Upper lobe of left lung (tissue), 6 donors: ENCODE measurements at places on chromosomes 1 and 21. TPM values are rescaled to one million over a fixed set of nuclear protein-coding genes. Genes with fewer than 3 reads are reported as not detected.

The SRRM1 gene
- total RNA-seq: 94.2 TPM

DNA sequence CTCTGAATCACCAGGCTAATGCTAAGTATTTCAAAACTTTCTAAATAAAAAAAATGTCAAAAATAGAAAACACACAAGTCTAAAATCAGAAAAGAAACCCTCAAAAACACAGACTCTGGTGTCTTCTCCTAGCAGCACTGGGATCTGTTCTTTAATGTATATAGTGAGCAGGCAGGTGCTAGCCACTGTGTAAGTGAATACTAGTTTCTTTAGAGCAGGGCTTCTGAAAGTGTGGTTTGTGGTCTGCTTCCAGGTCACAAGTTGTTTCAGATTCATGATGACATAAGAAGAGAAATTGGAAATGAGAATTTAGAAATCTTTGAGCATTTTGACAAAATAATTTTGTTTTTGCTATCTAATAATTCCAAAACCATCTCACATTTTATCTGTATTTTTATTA, 763.1 kb downstream of the USP25 start:
- no peak for DNase-seq

The RIMKLA gene
- total RNA-seq: 14.3 TPM

The DYNLT4 gene
- total RNA-seq: 5.3 TPM

- DNase-seq: peak; percentile 90
These were observed 7.1 kb upstream of the ZNF669 start for GRCh38 chr1:247111259-247111699.

DNA sequence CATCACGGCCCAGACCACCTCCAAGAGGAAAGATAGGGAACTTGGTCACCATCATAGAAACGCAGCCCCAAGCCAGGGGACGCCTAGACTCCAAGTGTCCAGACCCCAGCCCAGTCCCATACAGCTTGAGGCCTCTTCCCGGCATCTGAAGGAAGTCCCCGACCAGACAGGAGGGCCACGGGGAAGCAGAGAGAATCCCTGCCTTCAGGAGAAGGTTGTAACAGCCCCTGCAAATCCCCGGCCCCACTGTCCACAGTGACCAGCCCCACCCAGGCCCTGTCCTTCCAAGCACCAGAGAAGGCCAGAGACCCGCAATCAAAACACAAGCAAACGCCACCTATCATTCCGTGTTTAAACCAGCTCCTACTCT, 1.7 kb downstream of the SLC19A1 start:
- DNase-seq: peak; percentile 19

GRCh38 chr1:2602311-2602835, 15.8 kb downstream of the PRXL2B start:
- peak; percentile 10 for DNase-seq

- no peak for DNase-seq
These were observed 96.8 kb upstream of the RUNX3 start for GRCh38 chr1:25026730-25027450.

GRCh38 chr1:52296345-52296744, 69.7 kb downstream of the CC2D1B start:
- no peak for DNase-seq

GRCh38 chr1:72230746-72231145, 51.6 kb downstream of the NEGR1 start:
- no peak for DNase-seq

GRCh38 chr1:2355373-2356261, 35.7 kb downstream of the MORN1 start:
- DNase-seq: no peak

DNA sequence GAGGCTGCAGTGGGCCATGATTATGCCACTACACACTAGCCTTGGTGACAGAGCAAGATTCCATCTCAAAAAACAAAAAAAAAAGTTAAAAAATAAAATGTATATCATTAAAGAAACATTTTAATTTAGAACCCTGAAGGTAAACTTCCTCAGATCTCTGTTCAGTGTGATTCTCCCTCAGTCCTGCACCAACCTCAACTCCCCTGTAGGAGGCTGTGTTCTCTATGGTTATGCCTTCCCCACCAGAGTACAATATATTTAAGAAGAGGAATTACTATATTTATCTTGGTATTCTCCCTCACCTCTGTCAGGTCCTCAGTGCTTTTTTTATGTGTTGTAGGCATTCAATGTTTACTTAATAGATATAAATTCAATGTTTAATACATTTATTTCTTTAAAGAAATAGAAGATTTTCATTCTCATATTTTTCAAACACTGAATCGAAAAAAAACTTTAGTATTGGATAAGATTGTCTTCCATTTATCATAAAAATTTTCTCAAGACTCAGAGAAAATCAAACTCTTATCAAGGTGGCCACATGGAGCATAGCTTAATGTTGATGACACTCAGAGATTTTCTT, 4.8 kb upstream of the LRRC8B start:
- no peak for DNase-seq

GRCh38 chr1:223741861-223742260, 29.5 kb downstream of the CAPN2 start:
- DNase-seq: no peak

DNA sequence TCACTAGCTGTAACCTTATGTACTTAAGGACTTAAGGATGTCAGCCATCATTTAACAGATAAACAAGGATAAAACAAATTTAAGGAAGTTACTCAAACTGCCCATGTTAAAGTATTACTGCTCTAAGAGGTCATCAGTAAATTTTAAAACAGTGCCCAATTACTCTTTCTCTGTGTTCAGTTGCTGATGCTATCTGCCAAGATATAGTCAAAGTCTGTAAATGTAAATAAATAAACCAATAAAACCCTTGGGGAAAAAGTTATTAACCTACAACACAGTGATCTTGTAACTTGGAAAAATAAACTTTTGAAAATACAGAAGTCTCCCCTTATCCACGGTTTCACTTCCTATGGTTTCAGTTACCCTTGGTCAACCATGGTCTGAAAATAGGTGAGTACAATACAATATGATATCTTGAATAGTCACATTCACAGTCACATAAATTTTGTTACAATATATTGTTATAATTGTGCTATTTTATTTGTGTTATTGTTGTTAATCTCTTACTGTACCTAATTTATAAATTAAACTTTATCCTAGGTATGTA, 501.8 kb downstream of the LMO4 start:
- no peak for DNase-seq

The SH2D1B gene
- 0.61 TPM for total RNA-seq

The PRDM16 gene
- 54.5 TPM for total RNA-seq

The KRTAP19-3 gene
- total RNA-seq: not detected

GRCh38 chr1:229420765-229421164, 13.1 kb downstream of the ACTA1 start:
- no peak for DNase-seq

The PRMT2 gene
- total RNA-seq: 103 TPM

GRCh38 chr1:66542811-66543767, 9.1 kb downstream of the SGIP1 start:
- no peak for DNase-seq

DNA sequence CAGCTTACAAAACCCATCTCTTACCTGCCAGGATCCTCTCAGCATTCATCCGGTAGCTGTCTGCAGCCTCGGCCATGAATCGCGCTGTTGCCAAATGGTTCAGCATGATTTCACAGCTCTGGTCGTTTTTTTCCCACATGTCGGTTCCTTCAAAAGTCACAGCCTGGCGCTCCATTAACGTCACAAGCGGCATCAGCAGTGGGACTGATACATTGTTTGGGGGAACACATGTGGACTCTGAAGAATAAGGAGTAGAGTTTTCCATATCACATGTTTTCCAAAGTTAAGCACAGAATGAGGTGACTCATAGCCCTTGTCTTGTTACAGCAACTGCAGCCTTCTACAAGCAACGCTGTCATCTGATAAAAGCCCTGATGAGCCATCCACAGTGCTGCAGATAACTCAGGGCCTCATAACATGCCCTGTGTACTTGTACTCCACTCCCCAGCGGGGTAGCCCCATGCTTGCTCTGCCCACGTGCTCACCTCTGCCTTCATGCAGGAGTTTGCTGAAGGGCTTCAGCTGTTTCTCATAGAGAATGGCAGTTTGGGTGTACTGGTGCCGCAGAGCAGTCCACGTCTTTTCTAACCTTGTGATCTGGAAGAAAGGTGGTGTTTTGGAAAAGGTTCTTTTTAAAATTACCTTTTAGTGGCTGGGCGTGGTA, 114.2 kb downstream of the BCAR3 start:
- no peak for DNase-seq

- DNase-seq: no peak
These were observed 1.9 kb downstream of the ELAVL4 start for GRCh38 chr1:50110656-50111055.

The SGIP1 gene
- 8.4 TPM for total RNA-seq

DNA sequence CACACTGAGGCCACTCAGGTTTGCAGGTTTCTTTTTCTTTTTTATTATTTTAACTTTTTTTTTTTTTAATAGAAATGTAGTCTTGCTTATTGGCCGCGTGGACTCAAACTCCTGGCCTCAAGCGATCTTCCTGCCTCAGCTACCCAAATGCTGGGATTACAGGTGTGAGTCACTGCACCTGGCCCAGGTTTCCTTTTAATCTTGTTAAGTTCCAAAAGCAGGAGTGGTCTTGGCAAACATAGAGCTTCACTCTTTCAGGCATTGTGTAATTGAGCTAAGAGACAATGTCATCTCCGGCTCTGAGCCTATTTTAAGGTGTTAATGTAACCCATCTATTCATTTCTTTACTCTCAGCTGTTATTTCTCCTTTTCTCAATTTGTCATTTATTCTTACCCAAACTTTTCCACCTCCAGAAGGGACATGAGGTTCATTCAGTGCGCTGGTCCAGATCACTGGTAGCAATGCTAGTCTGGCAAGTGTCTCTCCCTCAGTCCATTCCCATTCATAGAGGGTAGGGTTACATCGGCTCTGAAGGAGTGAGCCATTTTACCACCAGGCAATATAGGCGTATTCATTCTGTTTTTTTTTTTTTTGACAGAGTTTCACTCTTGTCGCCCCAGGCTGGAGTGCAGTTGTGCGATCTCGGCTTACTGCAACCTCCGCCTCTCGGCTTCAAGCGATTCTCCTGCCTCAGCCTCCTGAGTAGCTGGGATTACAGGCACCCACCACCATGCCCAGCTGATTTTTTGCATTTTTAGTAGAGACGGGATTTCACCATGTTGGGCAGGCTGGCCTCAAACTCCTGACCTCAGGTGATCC, 11.3 kb upstream of the MFSD2A start:
- DNase-seq: peak; percentile 59

The CLCA4 gene
- not detected for total RNA-seq

The SLC45A1 gene
- not detected for total RNA-seq

GRCh38 chr1:209513226-209513625, 70.3 kb upstream of the CAMK1G start:
- no peak for DNase-seq

DNA sequence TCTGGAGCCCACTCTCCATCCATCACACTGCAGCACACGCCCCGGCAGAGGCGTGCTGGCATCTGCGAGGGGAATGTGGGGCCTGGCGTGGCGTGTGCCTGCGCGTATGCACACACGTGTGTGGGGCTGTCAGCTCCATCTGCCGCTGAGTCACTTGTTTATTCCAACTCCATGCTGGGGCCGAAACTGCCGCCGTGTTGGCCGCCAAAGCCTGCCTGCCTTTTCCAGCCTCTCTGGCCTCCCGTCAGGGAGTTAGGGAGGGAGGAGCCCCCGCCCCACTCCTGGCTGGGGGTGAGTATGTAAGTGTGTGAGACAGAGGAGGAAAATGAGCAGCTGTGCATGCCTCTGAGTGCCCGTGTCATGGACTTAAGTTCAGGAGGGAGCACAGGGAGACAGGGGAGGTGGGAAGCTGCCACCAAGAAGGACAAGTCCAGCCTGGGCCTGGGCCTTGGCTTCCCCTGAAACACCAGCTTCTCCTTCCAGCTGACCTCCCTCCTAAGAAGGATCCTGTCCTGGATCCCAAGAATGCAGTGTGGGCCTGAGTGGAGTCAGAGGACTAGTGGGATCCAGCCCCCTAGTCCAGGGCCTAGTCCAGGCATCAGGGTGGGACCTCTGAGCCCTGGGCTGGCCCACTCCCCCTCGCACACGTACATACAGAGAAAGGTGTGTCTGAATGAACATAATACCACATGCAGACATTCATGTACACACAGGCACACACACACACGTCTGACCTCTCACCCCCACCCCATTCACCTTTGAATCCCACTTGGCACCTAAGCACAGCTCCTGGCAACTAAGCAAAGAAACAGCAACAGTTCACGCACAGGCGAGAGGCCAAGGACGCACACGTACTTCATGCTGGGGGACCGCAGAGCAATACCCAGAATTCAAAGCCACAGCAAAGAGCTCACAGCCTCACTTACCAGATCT, 24.7 kb downstream of the MEF2D start:
- peak; percentile 87 for DNase-seq

The ZMYND12 gene
- total RNA-seq: 7.7 TPM

DNA sequence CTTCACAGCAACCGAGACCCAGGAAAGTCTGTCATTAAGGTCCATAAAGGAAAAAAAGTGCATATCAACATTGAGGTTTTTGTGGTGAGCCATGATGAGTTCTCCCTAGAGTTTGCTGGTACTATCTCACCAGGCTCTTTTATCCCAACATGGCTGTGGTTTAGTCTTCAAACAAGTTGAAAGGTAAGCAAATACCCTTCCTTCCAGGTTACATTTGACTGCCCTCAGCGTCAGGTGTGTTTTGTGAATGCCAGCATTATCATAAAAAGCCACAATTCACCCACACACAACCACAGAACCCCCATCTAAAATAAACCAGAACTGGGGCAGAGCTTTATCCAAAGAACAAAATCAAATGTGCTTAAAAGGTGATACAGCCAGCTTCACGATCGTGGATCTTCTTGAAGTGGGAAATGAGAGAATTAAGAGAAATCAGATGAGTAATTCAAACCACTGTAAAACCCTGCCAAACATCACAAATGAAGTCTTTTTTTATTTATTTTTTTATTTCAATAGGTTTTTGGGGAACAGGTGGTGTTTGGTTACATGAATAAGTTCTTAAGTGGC, 64.7 kb downstream of the SETD4 start:
- no peak for DNase-seq

DNA sequence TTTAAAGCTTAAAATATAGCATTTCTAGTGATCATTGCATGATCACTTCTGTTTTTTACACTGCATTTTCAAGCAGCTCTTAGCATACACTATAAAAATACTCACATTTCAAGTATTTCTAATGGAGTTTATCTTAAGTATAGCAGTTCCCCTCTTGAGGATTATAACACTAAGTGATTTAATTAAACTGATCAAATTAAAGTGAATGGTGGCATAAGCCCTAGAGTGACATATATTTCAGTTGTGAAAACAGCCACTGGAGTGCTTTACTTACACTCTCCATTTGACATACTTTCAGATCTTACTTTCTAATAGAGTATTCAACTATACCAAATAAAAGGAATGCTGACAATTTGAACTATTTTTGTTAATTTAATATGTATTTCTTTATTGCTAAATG, 623.3 kb upstream of the TMPRSS15 start:
- DNase-seq: no peak

The DOP1B gene
- total RNA-seq: 78.6 TPM

- no peak for DNase-seq
These were observed 25.8 kb upstream of the LRRN2 start for GRCh38 chr1:204711103-204711946.
